Nucleus accumbens (tissue), 56 donors: ENCODE measurements at places on chromosomes 7 and 10.

DNA sequence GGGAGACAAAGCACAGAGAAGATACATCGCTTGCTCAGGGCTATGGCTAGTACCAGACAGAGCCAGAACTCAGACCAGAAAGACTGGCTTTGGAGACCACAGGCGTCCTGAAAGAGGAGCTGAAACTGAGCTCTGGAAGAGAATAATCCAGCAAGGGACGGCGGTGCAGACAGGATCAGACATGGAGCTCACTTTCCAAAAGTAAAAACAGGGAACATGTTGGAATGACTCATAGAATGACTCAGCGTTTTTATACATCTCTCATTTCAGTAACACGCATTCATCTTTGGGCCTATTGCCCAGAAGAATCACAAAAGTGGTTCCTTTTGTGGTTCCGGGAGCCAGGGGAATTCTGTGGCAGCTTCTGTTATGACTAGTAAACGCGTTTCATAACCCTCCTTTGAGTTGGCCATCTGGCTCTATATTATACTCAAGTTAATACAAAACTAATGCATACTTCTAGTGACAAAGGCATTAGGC is 37.2 kb downstream of the PLEKHS1 start:
- no peak for DNase-seq

- no peak for DNase-seq
Observed at GRCh38 chr7:70505886-70506285, 626.1 kb upstream of the GALNT17 start.

- DNase-seq, result no peak
Observed at GRCh38 chr7:145584401-145584800, 532.2 kb upstream of the CNTNAP2 start.

DNA sequence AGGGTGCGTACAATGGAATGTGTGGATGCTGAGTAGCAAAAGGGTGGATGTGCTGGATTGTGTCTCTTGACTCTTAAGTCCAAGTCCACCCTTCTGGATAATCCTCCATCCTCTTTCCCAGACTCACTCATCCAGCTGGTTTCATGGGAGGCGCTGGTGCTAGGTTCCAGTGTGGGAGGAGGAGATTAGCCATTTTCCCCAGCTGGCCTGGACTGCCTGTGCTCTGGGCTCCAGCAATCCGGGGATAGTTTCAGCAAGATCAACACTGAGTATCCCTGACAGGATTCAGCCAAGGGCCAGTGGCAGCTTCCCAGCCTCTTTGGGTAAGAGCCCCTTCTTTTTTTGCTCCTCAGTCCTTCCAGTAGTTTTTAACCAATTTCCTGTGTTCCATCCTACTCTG is 21.6 kb upstream of the TRIL start:
- DNase-seq, result no peak

DNA sequence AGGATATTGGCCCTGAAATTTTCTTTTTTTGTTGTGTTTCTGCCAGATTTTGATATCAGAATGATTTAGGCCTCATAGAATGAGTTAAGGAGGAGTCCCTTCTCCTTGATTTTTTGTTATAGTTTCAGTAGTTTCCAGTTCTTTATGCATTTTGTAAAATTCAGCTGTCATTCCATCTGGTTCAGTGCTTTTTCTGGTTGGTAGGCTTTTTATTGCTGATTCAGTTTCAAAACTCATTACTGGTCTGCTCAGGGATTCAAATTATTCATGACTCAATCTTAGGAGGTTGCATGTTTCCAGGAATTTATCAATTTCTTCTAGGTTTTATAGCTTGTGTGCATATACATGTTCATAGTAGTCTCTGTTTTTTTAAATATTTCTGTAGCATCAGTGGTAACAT is 10.1 kb upstream of the TMEM196 start:
- no peak for DNase-seq

DNA sequence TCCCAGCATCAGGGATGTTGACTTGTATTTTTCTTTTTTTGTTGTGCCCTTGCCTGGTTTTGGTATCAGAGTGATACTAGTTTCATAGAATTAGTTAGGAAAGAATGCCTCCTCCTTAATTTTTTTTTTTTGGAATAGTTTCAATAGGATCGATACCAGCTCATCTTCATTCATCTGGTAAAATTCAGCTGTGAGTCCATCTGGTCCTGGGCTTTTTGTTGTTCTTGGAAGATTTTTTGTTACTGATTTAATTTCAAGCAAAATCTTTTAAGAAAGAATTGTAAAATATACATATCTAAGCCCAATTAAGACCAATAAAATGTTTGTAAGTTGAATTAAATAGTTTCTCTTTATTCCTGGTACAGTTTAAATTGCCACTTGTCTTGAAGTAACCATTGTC is 1159.5 kb downstream of the CNTNAP2 start:
- no peak for DNase-seq

- no peak for DNase-seq
Observed at GRCh38 chr10:71646592-71647292, 72.8 kb downstream of the C10orf105 start.

GRCh38 chr7:128959296-128959695 is 21.6 kb downstream of the IRF5 start:
- no peak for DNase-seq

DNA sequence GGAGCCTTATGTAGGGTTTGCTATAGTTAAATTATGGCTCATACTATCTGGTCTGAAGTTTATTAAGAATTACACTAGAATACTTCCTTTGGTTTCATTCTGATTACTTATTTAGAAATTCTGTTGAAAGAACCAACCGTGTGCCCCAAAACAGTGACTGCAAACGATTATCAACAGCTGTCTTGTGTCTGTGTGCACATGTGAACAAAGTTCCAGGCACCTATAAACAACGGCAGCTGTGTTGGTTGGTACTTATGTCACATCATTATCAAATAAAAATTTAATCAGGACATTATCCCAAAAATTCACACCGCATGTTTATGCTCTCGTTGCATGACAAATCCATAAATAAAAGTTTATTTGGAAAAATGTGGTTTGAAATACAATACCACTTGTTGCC is 80.6 kb downstream of the USP6NL start:
- DNase-seq, result no peak

GRCh38 chr7:2608921-2609411 is 22.8 kb upstream of the TTYH3 start:
- DNase-seq, result no peak

DNA sequence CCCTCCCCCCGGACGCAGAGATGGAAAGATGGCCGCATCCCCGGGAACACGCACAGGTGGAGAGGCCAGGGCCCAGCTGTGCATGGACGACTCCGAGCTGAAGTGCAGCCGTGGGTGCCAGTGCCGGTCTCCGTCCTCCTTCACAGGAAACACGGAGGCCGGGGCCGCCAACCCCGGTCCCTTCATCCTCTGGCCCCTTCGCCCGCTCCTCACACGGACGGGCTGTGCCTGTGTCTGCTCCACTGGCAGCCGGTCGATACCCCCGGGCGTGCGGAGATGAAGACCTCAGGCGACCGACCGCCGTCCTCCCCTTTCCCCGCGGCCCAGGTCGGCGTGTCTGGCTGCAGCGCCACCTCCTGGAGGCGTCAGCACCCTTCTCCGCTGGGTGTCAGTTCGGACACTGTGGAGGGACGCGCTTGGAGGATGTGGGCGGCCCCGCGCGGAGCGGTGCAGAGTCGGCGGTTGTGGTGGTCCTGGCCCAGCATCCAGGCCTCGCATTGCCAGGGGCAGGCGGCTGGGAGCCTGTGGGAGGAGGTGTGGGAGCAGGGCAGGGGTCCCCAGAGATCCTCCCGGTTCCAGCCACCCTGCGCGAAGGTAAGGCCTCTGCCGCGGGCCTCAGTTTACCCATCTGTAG is 9.9 kb downstream of the ZNF511 start:
- no peak for DNase-seq

- DNase-seq, result no peak
Observed at GRCh38 chr7:37341033-37341630, 107.5 kb downstream of the ELMO1 start.

- DNase-seq, result no peak
Observed at GRCh38 chr7:37349979-37350590, 98.6 kb downstream of the ELMO1 start.

DNA sequence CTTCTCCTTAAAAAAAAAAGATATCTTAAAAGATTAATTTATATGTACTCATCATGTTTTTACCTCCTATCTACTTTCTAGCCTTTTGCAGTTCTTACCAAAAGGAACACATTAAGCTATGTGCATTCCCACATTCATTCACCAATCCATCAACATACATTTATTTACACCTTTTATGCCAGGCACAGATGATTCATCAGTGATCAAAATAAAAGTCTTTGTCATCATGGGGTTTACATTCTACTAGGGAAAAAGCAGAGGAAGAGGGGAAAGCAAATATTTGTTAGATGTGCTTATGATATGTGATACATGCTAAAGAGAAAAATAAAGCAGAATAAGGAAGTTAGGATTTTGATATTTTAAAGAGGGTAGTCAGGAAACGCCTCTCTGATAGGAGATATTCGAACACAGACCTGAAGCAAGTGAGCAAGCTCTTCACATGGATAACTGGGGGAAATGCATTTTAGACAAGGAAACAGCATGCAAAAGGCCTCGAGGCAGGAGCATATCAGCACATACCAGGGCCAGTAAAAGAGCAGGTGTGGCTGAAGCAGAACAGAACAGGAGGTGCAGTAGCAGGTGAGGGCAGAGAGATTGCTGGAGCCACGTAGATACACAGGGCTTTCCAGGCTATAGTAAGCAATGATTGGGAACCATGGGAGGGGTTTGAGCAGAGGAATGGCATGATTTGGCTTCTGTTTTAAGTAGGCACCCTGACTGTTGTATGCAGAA is 67.4 kb downstream of the REEP3 start:
- no peak for DNase-seq

DNA sequence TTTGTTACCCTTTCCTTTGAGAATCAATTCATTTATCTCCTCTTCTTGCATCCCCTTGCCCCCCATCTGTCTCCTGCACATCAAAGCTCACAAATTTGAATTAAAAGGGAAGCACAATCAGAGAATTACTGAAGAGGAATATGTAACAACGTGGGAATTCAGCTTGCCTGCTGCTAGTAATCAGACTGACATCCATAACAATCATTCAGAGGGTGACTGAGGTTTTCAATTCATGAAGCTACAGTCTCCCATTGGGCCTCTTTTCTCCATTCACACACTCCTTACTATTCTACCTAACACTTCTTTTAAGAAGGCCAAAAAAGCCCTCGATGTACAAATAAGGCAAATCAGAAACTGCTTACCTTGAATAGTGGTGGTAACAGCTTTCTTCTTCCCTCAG is 24.3 kb upstream of the DNA2 start:
- DNase-seq, result no peak

DNA sequence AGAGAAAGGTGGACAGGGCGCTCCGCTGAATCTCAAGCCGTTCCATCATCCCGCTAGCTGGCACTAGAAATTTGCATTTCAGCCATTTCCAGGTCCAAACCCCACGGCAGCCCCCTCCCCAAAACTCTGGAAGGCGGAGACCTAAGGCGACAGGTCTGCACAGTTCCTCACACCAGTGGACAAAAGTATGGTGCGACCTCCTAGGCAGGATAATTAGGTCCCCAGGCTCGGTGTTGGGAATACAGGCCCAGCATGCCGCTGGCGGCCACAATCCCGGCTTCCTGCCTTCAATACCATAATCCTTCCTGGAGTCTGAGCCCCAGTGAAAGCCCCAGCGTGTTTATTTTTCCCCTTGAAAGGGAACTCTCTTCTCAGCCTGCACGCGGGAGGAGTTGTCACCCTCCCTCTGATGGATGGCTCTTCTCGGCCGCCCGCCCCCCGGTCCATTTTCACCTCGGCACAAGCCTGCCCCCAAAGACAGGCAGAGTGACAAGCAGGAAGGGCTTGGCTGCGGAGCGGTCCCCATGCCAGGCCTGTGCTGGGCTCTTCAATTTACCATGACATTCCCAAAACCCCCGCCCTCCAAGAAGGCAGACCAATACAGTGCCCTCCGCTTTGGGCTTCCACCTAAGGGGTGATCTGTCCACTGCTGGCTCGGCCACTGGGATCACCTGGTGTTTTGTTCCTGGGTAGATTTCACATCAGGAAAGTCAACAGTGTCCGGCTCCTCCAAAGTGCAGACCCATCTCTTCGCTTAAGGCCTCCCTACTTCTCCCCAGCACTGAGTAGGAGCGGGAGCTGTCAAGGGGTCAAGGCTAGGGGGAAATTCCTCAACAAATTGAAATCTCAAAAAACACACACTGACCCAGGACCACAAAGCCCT is 2.2 kb downstream of the FGFR2 start:
- DNase-seq, result peak; percentile 53

DNA sequence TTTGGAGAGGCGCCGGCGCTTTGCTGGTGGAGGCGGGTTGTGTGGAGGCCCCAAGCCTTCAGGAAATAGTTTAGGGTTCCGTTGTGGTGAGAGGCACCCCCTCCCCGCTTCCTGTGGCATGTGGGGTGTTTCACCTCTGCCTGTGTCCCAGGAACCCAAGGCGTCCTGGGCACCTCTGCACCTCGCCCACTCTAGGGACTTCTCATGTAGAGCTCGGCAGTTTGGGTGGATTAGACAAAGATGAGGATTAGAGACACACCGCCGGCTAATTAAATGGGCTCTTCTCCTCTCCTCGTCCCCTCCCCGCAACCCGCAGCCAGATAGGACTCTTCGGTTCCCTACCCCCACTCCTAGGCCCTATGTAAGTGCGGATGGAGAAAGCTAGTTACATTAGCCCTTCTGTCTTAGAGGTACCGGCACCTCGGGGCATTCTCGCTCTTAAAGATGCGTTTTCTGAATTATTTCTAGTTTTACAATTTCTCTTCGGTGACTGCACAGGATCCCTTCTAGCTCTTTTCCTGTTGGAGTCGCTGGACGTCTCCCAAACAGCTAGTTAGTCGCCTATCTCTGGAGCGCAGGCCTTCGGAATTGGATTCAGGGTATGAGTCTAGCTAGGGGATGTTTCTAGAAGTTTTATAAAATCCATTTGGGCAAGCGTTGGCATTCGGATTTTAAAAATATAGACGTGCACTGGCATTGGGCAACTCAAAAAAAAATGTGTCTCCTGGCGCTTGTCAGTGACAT is 7.8 kb downstream of the PTF1A start:
- DNase-seq, result no peak

DNA sequence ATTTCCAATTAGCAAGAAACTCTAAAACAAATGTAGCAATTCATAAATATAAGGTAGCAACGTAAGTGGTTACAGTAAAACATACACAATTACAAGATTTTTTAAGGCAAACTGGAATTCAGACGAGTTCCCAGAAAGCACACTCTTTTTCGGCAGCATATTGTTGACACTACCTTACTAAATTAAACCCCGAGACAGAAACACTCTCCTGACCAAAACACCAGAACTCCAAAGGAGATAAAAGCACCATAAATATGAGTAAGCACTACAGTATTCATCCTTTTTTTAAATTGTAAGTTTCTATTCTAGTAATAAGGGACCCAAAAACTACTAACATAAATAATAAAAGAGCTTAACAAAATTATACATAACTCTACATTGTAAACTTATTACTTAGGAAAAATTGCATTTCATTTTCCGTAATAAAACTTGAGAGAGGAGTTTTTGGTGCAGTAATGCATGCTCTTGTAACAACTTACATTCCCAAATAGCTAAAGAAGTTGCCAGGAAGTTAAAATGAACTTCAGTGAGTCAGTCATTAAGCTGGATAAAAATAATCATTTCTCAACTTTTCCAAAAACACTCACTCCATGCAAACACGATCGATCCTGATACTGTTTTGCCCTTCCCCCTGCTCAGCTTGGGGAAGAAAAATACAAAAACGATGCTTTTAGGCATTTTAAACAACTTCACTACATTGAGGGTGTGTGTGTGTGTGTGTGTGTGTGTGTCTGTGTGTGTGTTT is 2.0 kb downstream of the PIP4K2A start:
- DNase-seq, result no peak
